NCI-H774 (cell line): ENCODE measurements at places on chromosomes 11 and 22.
A peak's percentile ranks its signal among the peaks of the same experiment; 100 is the strongest.

DNA sequence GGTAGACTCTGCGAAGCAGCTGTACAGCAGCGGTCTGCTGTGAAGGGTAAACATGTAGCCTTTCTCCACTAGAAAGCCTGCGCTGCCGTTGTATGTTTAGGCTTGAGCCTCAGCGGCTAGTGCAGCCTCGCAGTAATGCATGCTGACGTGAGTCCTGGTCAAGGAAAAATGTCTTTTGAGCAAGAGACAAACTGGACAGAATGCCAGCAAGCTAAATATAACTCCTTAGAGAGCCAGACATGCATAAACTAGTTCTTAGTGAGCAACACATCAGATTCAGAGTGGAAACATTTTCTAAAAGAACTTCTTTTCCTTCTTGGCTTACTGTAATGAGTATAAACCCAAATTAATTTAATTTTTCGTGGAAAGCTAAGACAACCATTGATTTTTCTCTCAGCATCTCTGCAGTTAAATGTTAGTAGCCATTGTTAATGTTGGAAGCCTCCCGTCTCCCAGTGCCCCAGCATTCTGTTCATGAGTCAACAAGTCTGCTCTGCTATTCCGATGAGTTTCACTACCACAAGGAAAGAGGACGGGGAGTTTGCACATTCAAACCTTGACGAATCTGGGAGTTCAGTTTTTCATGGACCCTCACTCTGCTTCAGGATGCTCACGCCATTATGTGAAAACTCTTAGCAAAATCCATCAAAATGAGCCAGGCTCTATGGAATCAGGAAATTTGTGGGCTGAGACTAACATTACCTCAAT is 51.4 kb downstream of the JAM3 start:
- DNase-seq = peak; percentile 25

DNA sequence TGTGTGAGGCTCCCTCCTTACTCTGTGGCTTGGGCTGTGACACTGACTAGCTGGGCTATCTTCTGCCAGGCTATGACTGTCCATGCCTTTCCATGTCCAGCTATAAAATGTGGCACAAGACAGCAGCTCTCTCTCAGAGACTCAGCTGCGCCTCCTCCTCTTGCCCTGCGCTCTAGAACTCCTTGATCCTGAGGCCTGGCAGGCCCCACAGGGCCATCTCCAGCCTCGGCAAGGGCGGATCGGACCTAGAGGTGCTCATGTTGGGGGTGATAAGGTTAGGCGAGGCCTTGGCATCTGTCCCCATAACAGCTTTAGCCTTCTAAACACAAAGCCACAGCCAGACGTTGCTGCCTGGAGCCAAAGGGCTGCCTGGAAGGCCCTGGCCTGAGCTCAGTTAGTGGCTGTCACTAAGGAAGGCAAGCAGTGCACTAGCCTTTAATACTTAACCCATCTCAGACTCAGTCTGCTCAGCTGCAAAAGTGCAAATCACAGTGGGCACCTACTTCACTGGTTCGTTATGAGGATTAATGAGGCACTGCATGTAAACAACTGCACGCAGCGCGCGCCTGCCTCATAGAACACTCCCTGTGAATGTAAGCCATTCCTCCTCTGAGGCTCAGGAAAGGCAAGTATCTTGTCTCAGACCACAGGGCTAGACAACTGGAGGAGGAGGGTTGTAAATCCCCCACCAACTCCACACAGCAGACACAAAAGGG is 1.2 kb downstream of the GUCD1 start:
- DNase-seq = no peak

GRCh38 chr11:95466416-95466815 is 235.4 kb upstream of the SESN3 start:
- no peak for DNase-seq

DNA sequence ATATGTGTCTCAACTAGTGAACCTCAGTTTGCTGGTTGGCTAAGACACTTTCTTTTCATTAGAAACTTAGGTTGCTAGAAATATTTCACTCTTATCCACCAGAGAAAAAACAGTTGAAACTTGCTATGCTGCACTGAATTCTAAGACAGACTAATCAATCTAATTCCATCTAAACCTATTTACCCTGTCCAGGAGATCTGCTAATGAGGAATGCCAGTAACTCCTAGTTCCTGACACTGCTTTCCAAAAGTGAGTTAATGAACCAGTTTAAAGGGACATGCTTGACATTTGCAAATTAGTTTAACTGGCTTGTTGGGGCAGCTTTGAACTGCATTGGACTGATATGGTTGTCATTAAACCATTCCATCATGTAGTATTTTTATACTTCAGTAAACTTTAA is 258.5 kb downstream of the CNTN5 start:
- no peak for DNase-seq

- no peak for DNase-seq
These were observed 863 bp upstream of the TPBGL start for GRCh38 chr11:75239531-75240290.

DNA sequence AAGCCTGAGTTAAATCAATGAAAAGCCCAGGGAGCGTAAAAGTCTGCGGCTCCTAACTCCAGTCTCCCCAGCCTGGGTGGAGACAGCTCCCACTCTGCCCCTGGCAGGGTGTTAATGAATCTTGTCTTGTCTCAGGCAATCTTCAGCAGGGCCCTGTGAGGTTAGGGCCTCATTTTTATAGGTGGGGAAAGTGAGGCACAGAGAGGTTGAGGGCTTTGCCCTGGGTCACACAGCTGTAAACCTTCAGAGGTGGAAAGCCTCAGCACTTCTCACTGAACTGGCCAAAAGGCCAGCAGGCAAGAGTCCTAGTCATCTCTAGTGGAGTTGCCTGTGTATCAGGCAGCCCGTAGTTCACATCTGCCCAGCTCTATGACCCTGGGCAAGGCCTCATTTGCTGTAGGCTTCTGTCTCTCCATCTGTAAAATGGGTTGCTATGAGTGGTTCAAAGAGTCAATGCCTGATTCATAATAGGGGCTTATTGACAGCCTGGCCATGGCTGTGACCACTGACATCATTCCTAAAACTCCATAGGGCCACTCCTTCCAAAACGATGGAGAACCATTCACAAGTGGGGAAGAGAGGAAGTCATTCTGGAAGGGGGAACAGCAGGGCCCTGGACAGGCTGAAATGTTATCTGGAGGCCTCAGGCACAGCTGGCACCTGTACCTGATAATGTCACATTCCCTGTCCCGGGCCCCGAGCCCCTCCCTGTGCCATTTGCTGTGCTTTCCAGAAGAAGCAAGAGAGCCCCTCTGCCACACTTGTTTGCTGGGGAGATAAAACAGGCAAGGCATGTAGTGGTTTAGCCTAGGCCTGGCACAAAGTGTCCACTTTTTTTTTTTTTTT is 6.0 kb downstream of the CBX7 start:
- no peak for DNase-seq

DNA sequence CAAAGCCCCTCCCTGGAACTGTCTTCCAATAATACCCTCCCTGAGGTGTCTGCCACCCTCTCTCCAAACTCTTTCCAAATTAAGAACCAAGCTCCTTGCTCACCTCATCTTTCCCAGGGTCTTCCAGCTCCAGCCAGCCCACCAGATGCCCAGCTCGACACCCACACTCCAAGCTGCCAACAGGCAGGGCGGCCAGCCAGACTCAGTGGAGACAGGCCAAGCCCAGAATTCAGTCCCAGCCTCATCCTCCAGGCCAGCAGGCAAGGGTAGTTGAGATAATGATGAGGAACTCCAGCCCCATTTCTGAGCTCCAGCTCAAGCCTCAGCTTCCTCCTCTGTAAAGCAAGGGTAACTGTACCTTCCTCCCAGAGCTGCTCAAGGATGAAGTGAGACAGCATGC is 132.9 kb downstream of the CHST1 start:
- DNase-seq = no peak

GRCh38 chr22:28674121-28674563 is 5.5 kb downstream of the TTC28 start:
- DNase-seq = no peak

DNA sequence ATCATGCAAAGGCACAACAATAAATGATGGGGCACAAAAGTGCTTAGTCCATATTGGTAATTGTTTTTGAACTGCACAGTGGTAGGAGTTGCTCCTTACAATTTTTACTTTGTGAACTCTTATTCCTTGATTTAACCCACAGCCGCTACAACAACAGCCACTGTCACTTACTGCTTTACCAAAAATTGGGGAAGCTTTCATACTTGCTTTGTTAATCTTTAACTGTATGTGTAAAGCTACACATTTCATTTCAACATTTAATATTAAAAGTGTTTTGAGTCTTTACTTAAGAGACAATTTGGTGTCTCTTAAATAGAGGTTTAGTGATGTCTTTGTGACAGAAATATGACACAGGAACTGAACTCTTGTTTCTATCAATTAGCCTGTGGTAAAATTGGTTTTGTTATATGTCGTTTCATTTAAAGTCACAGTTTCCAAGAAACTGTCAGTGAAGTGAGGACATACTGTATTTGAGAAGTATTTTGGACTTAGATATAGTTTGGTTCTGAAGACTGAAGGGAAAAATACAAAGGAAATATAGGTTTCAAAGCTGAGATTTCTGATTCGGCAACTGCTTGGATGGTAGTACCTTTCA is 6.5 kb upstream of the IL18BP start:
- no peak for DNase-seq
